ENCODE measurements at places on chromosomes 11 and 22. TPM values are rescaled to one million over a fixed set of nuclear protein-coding genes. Genes with fewer than 3 reads are reported as not detected.

GRCh38 chr22:36541831-36542411, 13.0 kb upstream of the EIF3D start:
- peaks cover 14% of the 10 kb centered on the region for H3K4me1 ChIP-seq
- H3K36me3 ChIP-seq = no peaks in the 10 kb centered on the region

GRCh38 chr22:39522567-39523300, 2.4 kb downstream of the ATF4 start:
- DNase-seq = peak; percentile 47
- no peaks in the 10 kb centered on the region for H3K27me3 ChIP-seq
- H3K36me3 ChIP-seq = peaks cover 35% of the 10 kb centered on the region
- H3K4me1 ChIP-seq = peaks cover 77% of the 10 kb centered on the region

DNA sequence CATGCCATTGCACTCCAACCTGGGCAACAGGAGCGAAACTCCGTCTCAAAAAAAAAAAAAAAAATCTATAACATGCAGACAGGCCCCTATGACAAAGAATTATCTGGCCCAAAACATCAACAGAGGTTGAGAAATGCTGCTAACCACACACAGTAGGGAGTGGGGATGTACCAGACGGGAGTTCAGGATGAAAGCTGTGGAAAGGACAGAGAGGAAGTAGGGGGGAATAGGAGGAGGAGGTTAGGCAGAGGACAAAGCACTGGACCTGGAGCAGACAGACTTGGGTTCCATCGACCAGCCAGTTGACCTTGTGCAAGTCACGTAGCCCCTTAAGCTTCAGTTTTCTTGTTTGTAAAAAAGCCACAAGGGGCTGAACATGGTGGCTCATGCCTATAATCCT, 12.5 kb downstream of the LRP4 start:
- no peak for DNase-seq
- no peak overlapping the region for H3K4me3 ChIP-seq
- H3K36me3 ChIP-seq = no peaks in the 10 kb centered on the region

DNA sequence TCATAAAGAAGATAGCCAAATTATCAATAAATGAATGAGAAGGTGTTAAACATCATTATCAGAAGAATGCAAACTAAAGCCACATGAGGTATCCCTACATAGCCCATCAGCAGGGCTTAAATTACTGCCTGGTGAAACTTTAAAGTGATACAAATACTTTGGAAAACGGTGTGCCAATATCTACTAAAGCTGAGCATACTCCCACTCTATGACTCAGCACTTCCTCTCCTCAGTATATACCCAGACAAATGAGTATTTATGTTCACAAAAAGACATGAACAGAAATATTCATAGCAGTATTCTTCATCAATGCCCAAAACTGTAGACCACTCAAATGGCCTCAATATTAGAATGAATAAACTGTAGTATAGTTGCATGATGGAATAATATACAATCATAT, 284.6 kb upstream of the ZC3H12C start:
- H3K27ac ChIP-seq = no peak overlapping the region
- H3K36me3 ChIP-seq = no peaks in the 10 kb centered on the region
- H3K4me1 ChIP-seq = no peaks in the 10 kb centered on the region
- H3K27me3 ChIP-seq = no peaks in the 10 kb centered on the region

DNA sequence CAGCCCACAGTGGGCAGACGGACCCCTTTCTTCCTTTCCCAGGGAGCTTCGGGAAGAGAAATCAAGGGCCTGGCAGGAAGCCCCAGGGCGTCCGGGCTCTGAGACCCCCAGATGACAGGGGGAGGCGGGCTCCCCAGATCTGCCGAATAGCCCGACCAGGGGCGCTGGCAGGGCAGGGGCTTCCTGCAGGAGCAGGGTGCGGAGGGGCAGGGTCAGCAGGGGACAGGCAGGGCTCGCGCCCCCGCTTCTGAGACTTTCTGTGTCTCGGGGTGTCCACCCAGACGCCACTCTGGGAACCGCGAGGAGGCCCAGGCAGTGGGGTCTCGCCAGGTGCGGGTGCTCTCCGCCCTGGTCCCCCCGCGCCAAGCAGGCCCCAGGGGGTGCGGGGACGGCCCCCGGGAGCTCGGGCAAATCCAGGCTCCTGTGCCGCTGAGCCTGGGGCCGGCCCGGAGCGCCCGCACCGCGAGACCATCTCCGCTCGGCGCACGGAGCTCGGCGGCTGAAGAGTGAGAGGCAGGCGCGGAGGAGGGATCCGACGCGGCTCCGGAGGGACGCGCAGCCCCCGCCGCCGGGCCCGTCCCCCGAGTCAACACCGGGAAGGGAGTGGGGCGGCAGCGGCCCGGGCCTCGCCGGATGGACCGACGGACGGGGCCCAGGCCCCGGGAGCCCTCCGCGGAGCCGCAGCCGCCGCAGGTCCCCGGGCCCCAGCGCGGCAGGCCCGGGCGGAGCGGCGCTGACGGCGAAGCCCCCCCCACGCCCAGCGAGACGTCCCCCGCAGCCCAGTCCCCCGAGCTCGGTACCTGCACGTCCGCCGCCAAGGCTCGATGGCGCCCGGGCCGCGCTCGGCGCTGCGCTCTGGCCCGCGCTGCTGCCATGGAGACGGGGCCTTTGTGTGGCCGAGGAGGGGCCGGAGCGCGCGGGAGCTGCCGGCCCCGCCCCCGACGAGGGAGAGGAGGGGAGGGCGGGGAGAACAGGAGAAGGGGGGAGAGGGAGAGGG, at the start of gene PLXNB2:
TSS of gene PLXNB2 (minus strand) at position 894 of the 997 bp plus-strand sequence. CDS start 17,062 bp downstream, outside the sequence.
- H3K27ac ChIP-seq = no peak within 1 kb of the TSS
- no peak for DNase-seq
- H3K36me3 ChIP-seq = peaks cover 2% of the 10 kb centered on the region
- H3K4me3 ChIP-seq = peak within 1 kb of the TSS; percentile 45

The GSTT2B gene
- not detected for total RNA-seq

GRCh38 chr11:93623179-93623578, 38.3 kb upstream of the CEP295 start:
- no peak overlapping the region for H3K27ac ChIP-seq
- peaks cover 4% of the 10 kb centered on the region for H3K27me3 ChIP-seq
- H3K4me1 ChIP-seq = no peaks in the 10 kb centered on the region

The DBX1 gene
- total RNA-seq = 0.19 TPM

- peaks cover 49% of the 10 kb centered on the region for H3K4me1 ChIP-seq
- H3K36me3 ChIP-seq = peaks cover 70% of the 10 kb centered on the region
- DNase-seq = no peak
- no peak overlapping the region for H3K4me3 ChIP-seq
- no peaks in the 10 kb centered on the region for H3K27me3 ChIP-seq
These were observed 8.1 kb downstream of the PRR33 start for GRCh38 chr11:1883346-1884302.

DNA sequence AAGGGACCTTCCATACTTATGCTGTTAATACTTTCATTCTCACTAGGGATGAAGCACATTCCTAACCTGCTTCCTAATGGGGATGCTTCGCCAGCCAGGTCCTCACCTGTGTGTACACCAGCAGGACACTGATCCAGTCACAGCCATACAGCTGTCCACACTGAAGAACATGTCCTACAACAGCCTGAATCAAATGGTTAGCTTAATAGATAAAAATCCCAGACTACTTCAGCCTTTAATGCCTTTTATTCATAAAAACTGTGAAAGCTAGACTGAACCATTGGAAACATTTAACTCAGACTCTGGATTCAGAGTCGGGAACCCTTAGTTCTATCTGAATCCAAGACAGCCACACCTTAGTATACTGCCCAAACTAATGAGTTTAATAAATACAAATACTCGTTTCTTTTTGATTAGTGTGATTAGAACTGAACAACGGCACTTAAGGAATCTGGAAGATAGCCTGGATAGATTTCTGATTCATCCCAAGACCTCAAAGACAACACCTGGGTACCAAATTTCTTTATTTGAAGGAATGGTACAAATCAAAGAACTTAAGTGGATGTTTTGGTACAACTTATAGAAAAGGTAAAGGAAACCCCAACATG, 3.3 kb downstream of the FTH1 start:
- H3K27ac ChIP-seq = no peak overlapping the region
- peaks cover 29% of the 10 kb centered on the region for H3K36me3 ChIP-seq
- peaks cover 49% of the 10 kb centered on the region for H3K4me1 ChIP-seq
- peak overlapping the region; percentile 11 for H3K4me3 ChIP-seq
- H3K27me3 ChIP-seq = no peaks in the 10 kb centered on the region

- H3K36me3 ChIP-seq = no peaks in the 10 kb centered on the region
- no peaks in the 10 kb centered on the region for H3K27me3 ChIP-seq
These were observed 16.6 kb upstream of the STK33 start for GRCh38 chr11:8610532-8611116.

DNA sequence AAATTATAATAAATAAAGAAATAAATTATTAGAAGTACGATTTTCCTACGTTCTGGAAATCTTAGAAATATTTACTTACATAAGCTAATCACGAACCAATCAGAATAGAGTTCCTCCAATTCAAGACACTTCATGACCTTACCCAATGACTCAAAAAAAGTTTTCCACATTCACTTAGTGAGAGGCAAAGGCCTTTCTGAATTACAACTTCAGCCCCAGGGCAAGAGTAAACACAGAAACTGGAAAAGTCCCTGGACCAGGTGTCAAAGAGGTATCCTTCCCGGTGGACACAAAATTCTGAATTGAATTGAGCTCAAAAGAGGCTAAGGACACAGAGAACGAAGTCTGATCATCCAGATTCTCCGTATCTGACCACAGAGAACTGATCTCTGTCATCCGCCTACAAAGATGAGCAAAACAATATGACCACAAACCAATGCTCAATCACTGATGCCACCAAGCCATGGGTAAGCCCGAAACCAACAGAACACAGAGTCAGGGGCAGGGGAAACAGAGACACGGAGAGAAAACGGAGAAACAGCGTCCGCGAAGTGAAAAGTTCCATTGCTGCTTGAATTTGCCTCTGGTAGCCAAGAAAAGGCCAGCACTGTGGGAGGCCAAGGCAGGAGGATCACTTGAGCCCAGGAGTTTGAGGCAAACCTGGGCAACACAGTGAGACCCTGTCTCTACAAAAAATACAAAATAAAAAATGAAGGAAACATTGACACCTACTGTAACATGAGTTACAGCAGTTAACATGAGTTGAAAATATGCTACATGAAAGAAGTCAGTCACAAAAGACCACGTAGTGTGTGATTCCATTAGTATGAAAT, 6.8 kb downstream of the BID start:
- no peak overlapping the region for H3K27ac ChIP-seq
- no peaks in the 10 kb centered on the region for H3K27me3 ChIP-seq
- H3K4me3 ChIP-seq = peak overlapping the region; percentile 28
- DNase-seq = peak; percentile 24
- peaks cover 14% of the 10 kb centered on the region for H3K36me3 ChIP-seq

The KCNQ1OT1 gene
- 0.22 TPM for total RNA-seq

The SULT4A1 gene
- not detected for total RNA-seq

DNA sequence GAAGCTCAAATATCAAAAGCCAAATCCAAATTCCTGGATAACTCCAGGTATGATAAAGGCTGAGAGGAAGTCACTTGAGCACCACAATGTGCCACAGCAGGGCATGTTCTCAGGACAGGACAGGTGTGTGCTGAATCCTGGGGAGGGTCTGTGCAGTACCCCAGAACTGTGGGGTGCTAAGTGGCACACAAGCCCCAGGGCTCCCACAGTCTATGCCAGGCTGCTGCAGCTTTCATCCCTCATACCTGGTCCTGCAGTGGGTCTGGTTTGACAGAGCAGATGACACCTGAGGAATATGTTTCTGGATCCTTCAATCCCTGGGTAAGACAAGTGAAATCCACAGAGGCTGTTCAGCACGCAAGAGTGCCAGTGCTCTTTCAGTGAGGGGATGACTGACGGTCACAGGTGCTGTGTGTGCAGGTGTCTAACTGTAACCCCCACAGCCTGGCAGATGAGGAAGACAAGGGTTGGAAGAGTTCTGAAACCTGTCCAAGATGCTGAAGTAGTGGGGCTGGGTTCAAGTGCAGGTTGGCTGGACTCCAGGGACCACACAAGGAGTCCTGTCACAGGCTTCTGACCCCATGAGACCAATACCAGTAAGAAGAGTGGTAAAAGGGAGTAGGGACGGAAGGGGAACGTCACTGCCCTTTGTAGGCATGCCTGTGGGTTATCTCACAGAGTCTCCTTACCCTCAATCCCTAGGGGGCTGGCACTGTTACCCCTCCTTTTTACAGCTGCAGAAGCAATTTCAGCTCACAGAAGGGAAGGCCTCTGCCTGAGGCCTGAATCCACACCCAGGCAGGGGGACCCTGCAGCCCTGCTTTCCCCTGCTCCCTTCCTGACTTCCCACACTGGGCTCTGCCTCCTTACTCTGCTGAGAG, 14.1 kb downstream of the SERPIND1 start:
- no peak overlapping the region for H3K4me3 ChIP-seq
- DNase-seq = no peak
- H3K4me1 ChIP-seq = no peaks in the 10 kb centered on the region
- H3K27me3 ChIP-seq = no peaks in the 10 kb centered on the region
- H3K27ac ChIP-seq = no peak overlapping the region

The OLFML1 gene
- total RNA-seq = not detected

- H3K36me3 ChIP-seq = peaks cover 19% of the 10 kb centered on the region
- H3K27ac ChIP-seq = peak overlapping the region; percentile 94
- H3K27me3 ChIP-seq = no peaks in the 10 kb centered on the region
- H3K4me3 ChIP-seq = peak overlapping the region; percentile 78
- peaks cover 38% of the 10 kb centered on the region for H3K4me1 ChIP-seq
- no peak for DNase-seq
These were observed 734 bp downstream of the C11orf58 start for GRCh38 chr11:16738947-16739815.

DNA sequence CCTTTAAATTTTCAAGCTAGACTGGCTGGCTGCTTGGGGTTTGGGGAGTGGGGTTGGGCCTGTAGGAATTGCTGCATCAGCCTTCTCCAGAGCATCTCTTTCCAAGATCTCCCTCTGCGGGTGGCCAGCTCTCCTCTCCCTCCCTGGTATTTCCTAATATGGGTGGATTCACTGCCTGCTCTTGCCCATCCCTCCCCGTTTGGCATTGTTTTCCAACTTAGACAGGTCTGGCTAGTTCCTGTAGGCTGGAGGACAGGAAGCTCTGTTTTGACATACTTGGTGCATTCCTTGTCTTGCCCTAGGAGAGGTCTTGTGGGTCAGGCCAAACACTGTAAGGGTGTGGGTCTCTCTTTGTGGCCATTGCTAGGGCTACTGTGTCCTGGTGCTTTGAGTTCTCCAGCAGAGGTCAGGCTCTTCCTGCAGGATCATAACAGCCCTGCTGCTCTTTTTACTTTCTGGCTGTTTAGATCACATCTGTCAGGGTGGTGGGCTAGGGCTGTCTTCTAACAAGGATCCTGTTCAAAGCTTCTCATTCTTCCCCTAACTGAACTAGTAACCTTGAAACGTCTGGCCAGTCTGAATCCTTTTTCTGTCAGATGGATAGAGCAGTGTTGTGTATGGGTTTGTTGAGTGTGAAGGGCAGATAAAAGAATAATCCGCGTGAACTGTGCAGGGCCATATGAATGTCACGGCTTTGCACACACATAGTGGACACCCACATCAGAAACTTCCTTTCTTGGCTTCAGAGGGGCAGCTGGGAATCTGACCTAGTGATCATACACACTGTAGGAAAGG, 18.3 kb upstream of the MICALL1 start:
- H3K27ac ChIP-seq = no peak overlapping the region
- no peaks in the 10 kb centered on the region for H3K4me1 ChIP-seq
- H3K27me3 ChIP-seq = no peaks in the 10 kb centered on the region
- peaks cover 48% of the 10 kb centered on the region for H3K36me3 ChIP-seq

GRCh38 chr11:16862726-16863125, 124.3 kb downstream of the C11orf58 start:
- H3K4me1 ChIP-seq = no peaks in the 10 kb centered on the region
- no peak overlapping the region for H3K4me3 ChIP-seq
- H3K27me3 ChIP-seq = no peaks in the 10 kb centered on the region
- no peaks in the 10 kb centered on the region for H3K36me3 ChIP-seq
- DNase-seq = no peak

- H3K36me3 ChIP-seq = no peaks in the 10 kb centered on the region
- no peak for DNase-seq
- no peak overlapping the region for H3K4me3 ChIP-seq
- no peaks in the 10 kb centered on the region for H3K4me1 ChIP-seq
These were observed 24.3 kb upstream of the SMCO4 start for GRCh38 chr11:93567401-93567895.

The C11orf97 gene
- not detected for total RNA-seq

The HTR3B gene
- total RNA-seq = not detected

The TSPAN4 gene
- 2.0 TPM for total RNA-seq

All from CD4-positive, alpha-beta T cell (primary cell).